Fibroblast of skin of left quadriceps (primary cell): ENCODE measurements at places on chromosomes 6 and 20.

DNA sequence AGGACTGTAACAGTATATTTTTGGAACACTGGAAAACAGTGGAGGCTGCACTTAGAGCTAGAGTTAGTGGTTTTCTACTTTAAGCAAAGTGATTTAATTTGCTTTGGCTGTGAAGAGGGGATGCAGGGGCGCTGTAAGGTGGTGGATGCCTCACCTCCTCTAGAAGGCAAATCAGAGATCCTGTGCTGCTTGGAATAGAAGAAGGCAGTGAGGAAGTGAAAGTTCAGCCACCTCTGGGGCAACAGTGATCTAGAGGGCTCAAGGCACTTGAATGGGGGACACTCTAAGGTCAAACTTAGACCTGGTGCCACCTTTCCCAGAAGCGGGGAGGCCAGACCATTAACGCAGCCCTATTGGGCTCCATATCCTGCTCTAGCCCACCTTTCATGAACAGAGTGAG is 19.0 kb upstream of the SNRPB2 start:
- no peak for DNase-seq

- no peak for DNase-seq
These were observed 283.9 kb downstream of the SMOC2 start for GRCh38 chr6:168724669-168725570.

- no peak for DNase-seq
These were observed 32.7 kb upstream of the CRISP1 start for GRCh38 chr6:49898904-49899566.

- no peak for DNase-seq
These were observed 27.7 kb upstream of the PAX1 start for GRCh38 chr20:21677781-21678180.

DNA sequence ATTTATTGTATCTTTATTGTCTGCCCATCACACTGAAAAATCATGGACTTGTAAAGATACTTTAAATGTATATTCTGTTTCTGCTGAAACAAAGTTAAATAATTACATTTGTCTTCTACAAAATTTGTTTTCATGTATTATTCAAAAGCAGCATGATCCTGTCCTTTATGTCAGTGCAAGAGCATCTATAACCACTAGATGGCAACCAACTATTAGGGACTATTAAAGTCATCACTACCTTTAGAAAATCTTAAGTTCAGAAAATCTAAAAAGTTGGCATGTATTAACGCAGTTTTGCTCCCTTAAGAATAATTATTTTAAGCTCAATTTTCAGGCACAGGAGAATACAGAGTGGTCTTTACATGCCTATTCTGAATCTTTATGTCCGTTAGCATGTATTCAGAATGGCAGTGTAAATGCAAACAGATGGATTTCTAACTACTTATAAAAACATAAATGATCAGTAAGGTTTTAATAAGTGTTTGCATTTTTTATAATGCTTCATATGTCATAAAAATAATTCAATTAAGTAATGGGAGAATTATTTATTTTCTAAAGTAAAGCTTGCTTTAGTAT is 17.8 kb downstream of the TMEM30A start:
- DNase-seq, result no peak

- DNase-seq, result no peak
These were observed 278.4 kb upstream of the PTCHD4 start for GRCh38 chr6:48389146-48390043.

DNA sequence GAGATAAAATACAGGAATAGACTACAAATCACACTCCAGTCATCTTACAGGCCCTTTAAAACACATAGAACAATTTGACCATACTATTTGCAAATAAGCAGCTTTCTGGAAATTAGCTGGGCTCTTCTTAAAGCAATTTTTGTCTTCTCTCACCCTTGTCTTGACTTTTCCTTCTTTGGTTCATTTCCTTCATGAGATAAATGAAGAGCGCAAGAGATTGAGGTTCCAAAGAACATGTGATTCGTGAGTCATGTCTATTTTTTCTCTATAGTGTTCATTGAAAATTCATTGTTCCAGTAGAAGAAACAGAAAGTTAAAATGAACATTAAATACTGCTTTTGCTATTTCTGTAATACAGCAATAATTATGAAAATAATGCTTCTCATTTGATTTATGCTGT is 33.9 kb downstream of the PRDM1 start:
- DNase-seq, result no peak

DNA sequence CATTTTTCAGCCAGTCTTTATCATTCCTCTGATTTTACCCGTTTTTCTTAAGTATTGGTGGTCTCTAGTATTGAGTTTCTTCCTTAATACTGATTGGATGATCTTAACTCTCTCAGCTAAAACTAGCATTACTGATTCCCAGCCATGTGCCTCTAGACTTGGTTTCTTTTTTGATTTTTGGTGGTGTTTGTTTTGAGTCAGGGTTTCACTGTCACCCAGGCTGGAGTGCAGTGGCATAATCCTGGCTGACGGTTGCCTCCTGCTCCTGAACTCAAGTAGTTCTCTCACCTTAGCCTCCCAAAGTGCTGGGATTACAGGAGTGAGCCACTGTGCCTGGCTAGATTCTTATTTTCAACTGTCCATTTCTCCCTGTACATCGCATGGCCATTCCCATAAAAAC is 24.9 kb downstream of the DPPA5 start:
- no peak for DNase-seq

DNA sequence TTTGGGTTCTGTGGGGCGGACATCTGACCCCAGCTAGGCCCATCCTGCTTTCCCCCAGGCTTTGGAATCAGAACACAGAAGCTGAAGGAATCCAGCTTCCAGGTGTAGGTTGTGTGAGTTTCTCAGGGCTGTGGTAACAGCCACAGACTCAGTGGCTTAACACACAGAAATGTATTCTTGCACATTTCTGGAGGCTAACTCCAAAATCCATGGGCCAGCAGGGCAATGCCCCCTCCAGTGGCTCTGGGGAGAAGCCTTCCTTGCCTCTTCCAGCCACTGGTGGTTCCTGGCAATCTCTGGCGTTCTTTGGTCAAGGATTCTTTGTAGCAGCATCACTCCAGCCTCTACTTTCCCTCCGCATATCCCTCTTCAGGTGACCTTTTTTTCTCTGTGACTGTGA is 1.3 kb upstream of the EMILIN3 start:
- DNase-seq, result no peak

DNA sequence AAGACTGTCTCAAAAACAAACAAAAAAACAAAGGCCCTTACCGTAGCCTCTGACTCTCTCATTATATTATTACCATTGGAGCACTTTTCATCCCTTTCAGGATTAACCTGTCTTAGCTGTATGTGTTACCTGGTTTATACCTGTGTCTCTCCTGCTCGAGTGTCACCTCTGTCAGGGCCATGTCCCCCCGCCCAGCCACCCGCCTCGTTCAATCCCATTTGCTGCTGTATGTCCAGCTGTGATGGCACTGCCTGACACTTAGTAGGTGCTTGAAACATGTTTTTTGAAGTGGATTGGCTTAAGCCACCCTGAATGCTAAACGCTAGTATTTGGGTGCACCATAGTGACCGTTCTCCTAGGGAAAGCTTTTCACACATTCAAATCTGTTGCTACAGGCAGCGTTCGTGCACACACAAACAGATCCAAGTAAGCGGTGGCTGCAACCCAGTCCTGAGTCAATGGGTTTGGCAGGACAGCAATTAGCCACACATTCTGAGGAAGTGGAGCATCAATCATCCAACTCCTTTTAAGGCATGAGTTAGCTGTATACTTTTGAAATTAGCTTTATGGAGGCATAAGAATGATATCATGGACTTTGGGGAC is 98.9 kb upstream of the ZNF217 start:
- peak; percentile 59 for DNase-seq

- no peak for DNase-seq
These were observed 1.4 kb upstream of the ENPP5 start for GRCh38 chr6:46172176-46172575.

- DNase-seq, result no peak
These were observed 16.9 kb downstream of the NCOA6 start for GRCh38 chr20:34808583-34808982.

GRCh38 chr20:9474835-9475415 is 39.5 kb upstream of the LAMP5 start:
- no peak for DNase-seq

DNA sequence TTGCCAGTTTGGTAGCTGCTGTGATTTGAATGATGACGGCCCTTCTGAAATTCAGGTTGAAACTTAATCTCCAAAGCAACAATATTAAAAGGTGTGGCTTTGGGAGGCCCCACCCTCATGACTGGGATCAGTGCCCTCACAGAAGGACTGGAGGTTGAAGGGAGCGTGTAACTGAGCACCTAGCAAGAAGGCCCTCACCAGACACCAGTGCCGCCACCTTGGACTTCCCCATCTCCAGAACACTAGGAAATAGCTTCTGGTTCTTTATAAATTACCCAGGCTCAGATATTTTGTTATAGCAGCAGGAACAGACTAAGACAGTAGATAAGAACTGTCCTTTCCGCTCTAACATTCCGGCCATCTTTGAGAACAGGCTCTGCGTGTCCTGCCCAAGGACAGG is 243.1 kb downstream of the DLL1 start:
- DNase-seq, result no peak

- no peak for DNase-seq
These were observed 26.8 kb downstream of the MANBAL start for GRCh38 chr20:37316116-37316774.

GRCh38 chr6:116011520-116011919 is 49.2 kb downstream of the FRK start:
- no peak for DNase-seq

DNA sequence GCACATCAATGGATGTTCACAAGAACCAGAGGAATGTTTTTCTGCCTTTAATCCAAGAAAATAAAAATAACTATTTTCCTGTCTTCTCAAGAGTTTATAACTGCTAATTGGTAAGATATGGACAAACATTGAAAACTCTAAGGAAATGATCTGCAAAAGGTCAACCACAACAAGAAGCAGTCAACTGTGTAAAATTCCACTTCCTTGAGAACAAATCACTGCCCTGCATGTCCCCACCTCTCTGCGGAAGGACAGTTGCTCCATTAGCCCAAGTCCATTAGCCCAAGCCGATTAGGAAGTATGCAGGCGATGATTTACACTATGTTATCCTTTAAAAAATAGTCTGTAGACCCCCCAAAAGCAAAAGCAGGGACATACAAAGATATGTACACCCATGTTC is 27.6 kb downstream of the SLC22A23 start:
- no peak for DNase-seq

- DNase-seq, result no peak
These were observed 11.5 kb downstream of the ITPR3 start for GRCh38 chr6:33632558-33633039.

GRCh38 chr6:88626460-88626859 is 337.0 kb downstream of the RNGTT start:
- no peak for DNase-seq

DNA sequence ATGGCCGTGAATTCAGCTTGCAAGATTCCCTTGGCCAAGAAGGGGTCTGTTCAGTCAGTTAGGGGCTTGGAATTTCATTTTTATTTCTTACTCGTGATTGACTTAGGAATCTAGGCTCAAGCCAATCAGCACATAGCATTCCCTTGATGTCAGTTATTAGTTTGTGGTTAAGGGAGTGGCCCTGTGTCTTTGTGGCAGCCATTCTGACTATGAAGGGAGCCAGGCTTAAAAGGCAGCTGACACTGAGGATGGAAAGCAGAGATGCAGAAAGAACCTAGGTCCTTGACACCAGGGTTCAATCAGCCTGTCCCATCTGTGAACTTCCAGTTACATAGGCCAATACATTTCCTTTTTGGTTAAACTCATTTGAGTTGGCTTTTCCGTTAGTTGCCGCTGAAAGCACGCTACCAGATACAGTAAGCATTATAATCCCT is 48.1 kb downstream of the MCUR1 start:
- DNase-seq, result no peak

- DNase-seq, result no peak
These were observed 380.0 kb upstream of the MARCKS start for GRCh38 chr6:113476937-113477839.

DNA sequence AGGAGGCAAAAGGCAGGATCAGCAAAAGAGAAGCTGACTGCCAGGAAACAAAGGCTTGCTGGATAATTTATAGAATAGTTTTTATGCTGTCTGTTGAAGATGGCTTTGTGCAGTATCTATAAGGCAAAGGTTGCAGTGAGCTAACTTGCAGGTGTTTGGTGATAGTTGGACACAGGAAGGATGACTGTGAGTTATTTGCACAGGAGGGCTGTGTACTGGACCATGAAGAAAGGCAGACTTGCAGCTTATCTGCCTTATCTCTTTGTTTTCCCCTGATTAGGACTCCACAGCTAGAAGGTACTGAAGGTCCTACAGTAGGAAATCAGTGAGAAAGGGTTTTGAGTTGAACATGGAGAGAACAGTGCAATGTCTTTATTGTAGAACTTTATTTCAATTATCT is 2.1 kb downstream of the BTN1A1 start:
- DNase-seq, result no peak

GRCh38 chr20:51284871-51285270 is 257.6 kb downstream of the NFATC2 start:
- no peak for DNase-seq

- no peak for DNase-seq
These were observed 84.6 kb downstream of the ANKS1A start for GRCh38 chr6:34973547-34974248.

GRCh38 chr6:28710466-28711191 is 184.9 kb downstream of the GPX5 start:
- DNase-seq, result no peak

GRCh38 chr20:57647006-57647932 is 27.0 kb upstream of the ZBP1 start:
- DNase-seq, result no peak

DNA sequence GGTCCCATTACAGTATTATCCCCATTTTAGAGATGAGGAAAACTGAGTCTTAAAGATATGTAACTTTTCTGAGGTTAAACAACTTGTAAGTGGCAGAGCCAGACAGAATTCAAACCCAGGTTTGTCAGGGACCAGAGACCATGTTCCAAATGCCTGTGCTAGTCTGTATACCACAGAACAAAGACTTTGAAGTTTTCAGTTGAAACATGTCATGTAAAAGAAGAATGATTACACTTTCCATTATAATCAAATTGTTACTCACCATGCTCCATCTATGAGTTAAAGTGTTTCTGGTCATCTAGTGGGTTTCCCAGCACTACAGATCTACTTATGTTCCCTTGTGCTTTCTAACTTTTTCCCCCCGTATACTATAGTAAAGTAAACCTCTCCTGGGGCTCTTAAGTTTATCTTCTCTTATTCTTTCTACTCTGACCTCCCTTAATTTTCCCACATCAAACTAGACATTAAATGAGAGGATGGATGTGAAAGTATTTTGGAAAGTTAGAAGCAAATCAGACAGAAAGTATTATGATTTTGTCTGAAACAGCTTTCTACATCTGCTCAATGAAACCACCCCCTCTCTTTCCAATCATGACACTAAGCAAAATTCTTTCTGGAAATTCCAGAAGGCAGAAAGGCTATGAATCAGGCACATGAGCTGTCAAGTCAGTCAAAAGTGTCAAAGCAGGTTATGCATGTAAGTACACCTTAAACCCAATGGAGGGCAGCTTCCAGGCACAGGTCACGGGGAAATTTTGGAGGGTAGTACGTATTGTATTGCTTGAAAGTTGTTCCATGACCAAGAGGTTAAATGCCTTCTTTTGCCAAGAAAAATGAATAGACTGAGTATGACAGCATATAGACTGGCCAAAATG is 132.7 kb upstream of the MAP3K7 start:
- no peak for DNase-seq
